ENCODE measurements at places on chromosomes 2 and 18.

GRCh38 chr2:169997140-169997887, 170.1 kb downstream of the UBR3 start:
- DNase-seq: no peak

DNA sequence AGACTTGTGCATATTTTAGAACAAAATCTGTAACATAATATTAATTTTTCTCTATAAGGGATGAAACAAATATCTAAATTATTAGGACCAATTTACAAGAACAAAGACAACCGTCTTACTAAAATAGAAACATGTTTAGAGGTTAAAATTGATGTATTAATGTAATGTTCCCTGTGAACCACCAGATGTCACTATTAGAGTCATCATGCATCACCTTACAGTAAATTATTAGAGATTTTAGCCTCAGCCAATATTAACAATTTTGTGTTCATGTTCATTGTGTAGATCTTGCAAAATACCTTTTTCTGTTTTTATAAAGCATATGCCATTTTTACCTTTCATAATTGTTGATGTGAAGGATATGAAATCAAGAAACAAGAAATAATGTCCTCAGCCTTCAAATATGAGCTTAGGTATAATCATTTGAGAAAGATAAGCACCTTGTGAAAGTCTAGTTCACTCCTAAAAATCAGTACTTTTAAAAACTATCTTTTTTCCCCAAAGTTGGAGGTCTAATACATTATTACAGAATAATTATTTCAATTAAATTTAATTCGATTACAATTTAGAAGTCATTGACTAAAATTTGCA, 344.3 kb upstream of the KCNH7 start:
- peak; percentile 38 for DNase-seq

DNA sequence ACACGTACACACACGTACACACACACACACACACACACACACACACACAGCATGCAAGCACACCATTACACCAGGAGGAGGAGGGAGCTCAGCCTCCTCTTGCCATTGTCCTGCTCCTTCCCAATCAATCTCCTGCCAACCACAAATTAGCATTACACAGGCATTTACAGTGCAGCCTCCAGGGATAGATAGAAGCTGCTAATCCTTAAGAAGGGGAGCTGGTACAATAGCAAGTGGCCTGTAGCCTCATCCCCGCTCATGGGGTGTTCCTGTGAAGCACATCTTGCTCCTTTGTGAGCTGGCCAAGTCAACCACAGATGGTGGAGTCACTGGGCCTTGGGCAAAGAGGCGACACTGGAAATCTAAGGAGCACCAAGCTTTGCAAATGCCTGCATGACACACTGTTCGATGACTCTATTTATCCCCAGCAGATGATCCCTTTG, 110.3 kb upstream of the PKDCC start:
- DNase-seq: no peak

GRCh38 chr2:200065477-200065876, 110.1 kb downstream of the MAIP1 start:
- DNase-seq: no peak

DNA sequence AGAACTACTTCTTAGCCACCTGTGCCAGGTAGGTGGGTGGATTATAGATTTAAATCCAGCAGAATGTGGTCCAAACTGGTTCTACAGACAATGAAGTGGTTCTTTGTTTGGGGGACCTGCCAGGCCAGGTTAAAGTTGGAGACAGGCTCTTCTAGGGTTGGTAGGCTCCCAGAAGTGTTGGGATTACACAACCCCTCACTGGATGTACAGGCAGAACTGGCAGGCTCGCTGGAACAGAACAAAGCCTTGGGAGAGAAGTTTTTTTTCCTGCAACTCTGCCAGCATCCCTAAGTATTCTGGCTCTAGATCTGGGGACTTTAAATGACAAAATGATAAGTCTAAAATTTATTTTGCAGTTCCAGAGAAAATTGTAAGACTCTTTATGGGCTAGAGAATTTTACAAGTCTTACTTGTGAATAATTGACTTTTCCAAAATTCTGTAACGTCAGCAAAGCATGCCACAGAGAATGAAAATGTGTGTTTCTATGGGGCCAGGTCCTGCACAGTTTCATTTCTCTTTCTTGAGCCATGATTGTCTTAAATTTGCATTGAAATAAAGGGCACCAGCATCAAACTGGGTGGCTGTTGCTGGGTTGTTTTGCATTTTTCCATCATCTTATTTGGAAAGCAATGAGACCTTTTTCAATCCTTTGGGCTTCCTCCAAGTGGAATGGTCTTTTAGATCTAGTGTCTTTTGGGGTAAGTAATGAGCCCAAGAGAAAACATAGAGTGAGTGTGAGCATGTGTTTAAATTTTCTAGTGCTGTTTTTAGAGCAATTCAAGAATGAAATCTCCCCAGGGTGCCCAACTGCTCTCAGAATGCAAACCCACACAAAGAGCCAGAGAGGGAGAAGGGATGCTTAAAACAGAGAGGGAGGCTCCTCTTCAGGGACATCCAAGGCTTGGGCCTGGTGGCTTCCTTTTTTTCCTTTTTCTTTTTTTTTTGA, 32.4 kb upstream of the ATL2 start:
- no peak for DNase-seq

- DNase-seq: no peak
These were observed 353.6 kb upstream of the FSIP2 start for GRCh38 chr2:185384822-185385560.

DNA sequence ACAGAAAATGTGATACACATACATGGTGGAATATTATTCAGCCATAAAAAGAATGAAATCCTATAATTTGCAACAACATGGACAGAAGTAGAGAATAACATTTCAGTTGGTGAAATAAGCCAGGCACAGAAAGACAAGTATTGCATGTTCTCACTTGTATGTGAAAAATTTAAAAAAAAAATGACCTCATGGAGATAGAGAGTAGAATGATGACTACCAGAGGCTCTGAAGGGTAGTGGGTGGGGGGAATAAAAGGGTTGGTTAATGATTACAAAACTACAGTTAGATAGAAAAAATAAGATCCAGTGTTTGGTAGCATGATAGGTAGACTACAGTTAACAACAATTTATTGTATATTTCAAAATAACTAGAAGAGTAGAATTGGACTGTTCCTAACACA, 24.5 kb downstream of the PRKD3 start:
- peak; percentile 17 for DNase-seq

GRCh38 chr2:195009202-195009601, 647.8 kb upstream of the SLC39A10 start:
- DNase-seq: no peak

DNA sequence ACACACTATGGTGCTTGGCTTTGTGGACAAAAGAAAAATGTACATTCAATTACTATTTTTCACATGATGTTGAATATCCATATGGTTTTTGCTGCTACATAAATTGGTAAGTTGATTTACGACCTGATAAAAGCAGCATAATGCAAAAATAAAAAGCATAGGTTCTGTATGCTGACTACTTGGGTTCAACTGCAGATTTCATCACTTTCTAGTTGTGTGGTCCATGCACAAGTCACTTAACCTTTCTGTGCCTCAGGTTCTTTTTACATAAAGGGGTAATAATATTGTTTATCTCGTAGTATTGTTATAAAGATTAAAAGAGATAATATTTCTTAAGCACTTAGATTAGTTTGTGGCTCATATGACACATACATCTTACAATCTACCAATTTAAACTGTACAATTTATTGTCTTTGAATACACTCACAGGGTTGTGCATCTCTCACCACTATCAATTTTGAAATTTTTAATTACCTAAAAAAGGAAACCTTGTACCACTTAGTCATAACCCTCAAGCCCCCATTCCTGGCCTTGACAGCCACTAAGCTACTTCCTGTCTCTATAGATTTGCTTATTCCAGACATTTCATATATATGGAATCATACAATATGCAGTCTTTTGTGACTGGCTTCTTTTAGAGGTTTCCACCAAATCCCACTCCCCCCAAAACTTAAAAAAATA, 1443.9 kb downstream of the SUCLG1 start:
- DNase-seq: no peak
